ENCODE measurements at places on chromosomes 3 and 15.

GRCh38 chr3:24137334-24137733 is 192.2 kb downstream of the NR1D2 start:
- no peak for DNase-seq

DNA sequence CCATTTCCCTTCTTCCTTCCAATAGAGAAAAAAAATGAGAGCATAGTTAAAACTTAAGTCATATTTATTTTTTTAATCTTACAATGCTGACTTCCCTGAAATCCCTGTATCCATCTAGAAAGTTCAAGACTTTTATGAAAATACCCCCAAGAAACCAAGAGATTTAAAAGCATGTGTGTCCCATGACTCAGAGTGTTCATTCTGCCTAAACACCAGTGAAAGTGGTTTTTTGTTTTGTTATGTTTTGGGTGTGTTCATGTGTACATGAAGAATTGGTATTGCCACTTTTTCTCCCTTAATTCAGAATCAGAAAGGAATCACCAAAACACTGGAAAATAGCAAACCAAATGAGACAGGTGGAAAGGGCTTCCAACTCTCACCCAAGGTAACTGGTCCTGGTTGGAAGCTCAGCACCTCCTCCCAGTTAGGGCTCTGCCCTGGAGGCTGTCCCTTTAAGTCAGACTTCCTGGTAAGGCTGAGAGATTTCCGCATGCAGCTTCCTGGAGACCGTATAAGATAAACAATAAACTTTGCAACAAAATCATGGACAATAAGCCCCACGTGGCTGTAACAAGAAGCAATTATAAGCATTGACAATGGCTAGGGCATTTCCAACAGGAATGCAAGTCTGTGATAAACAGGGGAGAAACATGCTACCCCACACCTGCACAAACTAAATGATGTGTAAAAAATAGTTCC is 121.9 kb upstream of the ARHGEF3 start:
- DNase-seq, result peak; percentile 8

GRCh38 chr15:56524915-56525314 is 60.0 kb upstream of the MNS1 start:
- no peak for DNase-seq

DNA sequence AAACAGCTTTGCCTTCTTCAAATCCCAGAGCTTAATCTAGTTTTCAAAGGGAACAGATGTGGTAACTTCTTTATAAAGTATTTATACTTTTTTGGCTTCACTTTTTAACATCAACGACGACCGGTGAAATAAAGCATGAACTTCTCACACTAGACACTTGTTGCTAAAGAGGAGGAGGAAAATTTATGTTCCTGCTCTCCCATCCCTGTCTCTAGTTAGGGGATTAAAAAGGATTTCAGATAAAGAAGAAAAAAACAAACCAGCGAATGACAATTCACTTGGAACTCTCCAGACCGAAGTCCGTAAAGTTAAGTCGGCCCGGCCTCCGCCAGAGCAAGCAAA is 672 bp downstream of the NEDD4 start:
- no peak for DNase-seq

GRCh38 chr3:50978991-50979667 is 304.4 kb downstream of the DOCK3 start:
- DNase-seq, result no peak

DNA sequence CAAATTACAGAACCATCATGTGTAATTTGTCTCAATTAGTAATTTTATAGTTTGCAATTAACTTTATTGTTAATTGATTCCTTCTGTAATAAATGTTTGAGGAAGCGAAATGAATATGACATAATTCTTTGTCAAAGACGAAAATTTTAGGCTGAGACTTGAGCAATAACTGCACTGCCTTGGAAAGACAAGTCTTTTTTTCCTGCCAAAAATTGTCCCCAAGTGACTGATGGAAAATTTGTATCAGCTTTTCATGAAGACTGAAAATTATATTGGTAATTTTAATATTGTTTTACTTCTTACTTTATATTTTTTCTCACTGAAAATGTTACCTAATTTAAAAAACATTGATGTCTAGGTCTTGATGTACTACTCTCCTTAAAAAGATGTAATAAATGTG is 622.6 kb downstream of the NLGN1 start:
- no peak for DNase-seq

DNA sequence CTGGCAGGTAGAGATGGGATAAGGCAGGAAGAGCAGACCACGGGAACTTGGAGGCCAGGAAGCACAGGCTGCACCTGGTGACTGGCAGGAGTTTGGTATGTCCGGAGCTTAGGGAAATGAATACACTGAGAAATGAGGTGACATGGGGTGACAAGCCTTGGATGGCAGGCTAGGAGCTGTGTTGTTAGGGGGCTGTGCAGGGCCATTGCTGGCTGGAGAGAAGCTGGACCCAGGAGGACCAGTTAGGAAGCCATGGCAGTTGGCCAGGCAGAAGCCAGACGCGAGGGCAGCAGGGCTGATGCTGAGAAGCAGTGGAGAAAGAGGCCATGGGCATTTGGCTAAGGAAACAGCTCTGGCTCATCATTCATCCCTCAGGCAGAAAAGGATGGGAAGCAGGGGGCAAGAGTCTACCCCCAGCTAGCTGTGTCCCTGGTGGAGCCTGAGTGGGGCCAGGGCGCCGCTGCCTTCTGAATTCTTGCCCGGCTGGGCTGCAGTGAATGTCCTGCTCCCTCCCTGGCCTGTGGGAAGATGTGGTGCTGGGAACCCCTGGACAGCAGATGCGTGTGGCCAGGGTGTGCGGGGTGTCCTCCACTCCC is 255.8 kb downstream of the FAM43A start:
- DNase-seq, result no peak

DNA sequence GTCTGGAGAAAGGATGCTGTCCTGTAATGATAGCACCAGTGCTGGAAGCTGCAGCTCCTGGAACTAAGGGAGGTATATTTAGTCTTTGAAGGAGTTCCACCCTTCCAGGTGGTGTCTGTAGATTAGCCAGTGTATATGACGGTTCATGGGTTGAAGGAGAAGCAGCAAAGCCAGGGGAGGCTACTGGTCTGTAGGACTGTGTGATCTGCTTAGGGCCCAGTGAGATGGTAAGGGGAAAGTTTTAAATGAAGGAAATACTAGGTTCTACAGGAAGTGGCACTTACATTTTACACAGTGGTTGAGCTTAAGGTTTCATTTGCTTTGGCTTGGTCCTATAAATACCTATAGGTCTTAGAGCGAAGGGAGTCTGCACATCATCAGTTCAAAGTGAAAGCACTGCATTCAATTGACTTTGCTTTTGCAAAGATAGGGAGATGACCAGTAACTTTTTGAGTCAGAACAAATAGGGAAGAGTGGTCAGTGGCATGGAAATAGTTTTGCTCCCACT is 5.6 kb downstream of the SLC25A38 start:
- DNase-seq, result no peak

DNA sequence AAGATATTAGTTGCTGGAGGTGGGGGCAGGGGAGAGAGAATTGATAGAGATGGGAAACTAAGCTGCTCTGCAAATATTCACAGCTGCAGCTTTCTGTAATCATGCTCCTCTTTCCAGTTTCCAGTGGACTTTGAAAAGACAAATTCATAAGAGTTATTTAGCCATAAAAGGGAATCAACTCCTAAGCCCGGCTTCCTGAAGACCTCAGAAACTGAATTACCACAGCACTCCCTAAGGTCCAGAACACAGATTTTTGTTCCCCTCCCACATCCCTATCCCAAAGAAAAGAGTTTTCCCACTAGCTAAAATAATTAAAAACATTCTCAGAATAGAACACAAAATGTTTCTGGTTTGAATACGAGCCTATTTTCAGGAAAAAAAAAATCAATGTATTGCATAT is 871.8 kb upstream of the NR2F2 start:
- no peak for DNase-seq

DNA sequence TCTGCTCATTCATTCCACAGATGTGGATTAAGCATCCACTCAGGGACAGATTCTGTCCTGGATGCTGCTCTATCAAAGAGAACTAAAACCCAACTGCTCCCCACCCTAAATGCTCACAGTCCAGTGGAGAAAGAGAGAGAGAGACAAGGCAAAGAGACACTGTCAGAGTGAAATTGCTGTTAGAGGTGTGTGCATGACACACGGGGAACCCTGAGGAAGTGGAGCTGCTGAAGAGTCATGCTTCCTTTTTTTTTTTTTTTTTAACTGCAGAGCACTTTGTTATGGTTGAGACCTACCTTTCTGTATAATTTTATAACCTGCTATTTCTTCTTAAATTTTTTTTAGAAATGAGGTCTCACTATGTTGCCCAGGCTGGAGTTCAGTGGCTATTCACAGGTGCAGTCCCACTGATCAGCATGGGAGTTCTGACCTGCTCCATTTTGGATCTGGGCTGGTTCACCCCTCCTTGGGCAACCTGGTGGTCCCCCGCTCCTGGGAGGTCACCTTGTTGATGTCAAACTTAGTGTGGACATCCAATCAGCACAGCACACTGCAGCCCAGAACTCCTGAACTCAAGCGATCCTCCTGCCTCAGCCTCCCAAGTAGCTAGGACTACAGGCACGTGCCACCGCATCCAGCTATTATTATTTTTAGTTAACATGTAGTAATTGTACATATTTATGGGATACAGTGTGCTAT is 18.2 kb upstream of the PSTPIP1 start:
- no peak for DNase-seq

GRCh38 chr15:94743668-94744067 is 512.3 kb downstream of the MCTP2 start:
- no peak for DNase-seq

DNA sequence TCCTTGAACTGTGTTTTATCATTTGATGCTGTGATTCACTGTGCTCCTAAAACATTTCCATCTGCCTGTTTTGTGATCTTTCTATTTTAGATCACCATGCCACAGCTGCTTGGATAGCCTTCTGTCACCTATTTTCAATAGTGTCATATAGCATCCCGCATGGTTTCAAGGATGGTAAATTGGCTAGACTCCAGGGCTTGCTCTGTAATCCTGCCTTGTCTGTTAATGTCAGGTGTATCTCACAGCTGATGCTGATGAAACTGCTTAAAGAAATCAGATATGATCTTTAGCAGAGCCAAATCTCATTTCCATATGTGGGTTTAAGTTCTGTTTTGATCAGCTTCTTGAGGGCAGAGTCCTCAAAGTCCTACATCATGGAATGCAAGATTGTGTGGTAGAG is 182.2 kb downstream of the UBE2E2 start:
- no peak for DNase-seq

GRCh38 chr3:65783117-65783516 is 255.6 kb downstream of the MAGI1 start:
- DNase-seq, result no peak

GRCh38 chr3:156176629-156177210 is 56.3 kb downstream of the KCNAB1 start:
- DNase-seq, result no peak

DNA sequence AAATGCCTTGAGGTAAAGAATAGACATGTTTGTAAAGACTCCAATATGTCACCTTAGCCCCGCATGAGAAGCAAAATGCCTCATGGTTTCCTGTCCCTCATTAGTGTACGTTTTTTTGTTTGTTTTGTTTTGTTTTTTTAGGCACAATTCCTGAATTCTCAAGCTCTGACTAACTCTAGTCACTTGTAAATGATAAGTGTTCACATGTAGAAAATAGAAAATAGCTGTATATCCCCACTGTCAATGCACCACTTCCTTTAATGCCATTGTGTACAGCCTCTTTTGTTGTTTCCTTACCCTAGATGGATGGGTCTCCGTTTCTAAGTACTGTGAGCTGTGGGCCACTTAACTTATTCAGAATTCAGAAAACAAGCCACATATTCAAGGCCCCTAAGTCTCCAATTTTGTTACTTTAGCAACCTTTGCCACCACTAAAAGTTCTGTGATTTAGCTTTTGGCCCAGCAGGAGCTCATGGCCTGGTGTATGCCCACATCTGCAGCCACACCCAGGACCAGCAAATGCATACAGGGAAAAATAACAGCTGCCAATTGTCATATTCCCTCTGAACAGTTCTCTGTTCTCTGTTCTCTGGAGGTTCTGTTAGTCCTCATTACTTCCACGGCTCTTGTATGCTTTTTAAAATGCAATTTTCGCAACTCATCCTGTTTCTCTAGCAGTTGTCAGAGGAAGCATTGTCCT is 655.5 kb downstream of the GBE1 start:
- no peak for DNase-seq
